Type B pancreatic cell (in vitro differentiated cells): ENCODE measurements at places on chromosomes 1 and 21.

- no peak overlapping the region for H3K4me3 ChIP-seq
- H3K36me3 ChIP-seq, result peaks cover 38% of the 10 kb centered on the region
- no peak for DNase-seq
- no peak overlapping the region for H3K27ac ChIP-seq
- H3K27me3 ChIP-seq, result no peaks in the 10 kb centered on the region
These were observed 110.1 kb downstream of the VPS13D start for GRCh38 chr1:12339811-12340543.

GRCh38 chr1:11474826-11475225 is 4.1 kb upstream of the DISP3 start:
- no peak overlapping the region for H3K4me3 ChIP-seq
- H3K4me1 ChIP-seq, result no peaks in the 10 kb centered on the region
- DNase-seq, result no peak
- H3K27me3 ChIP-seq, result peaks cover 36% of the 10 kb centered on the region

DNA sequence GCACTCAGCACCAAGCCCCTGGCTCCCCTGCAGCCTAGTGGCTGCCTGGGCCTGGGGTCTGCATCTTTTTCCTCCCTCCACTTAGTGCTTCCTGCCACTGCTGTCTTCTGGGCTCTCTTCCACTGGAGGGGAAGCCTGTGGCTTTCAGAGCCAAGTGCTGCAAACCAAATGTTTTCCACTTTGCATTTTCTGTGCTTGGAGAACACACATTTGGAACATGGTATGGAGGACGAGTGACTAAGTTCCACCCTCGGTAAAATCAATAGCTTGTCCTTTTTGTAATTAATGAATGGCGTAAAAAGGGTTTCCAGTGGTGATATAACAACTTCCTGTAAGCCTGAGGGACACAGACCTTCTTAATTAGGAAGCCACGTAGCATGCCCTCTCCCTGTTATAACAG is 10.1 kb upstream of the GPR153 start:
- H3K4me1 ChIP-seq, result peaks cover 41% of the 10 kb centered on the region
- H3K27me3 ChIP-seq, result no peaks in the 10 kb centered on the region
- H3K36me3 ChIP-seq, result no peaks in the 10 kb centered on the region
- H3K27ac ChIP-seq, result no peak overlapping the region

DNA sequence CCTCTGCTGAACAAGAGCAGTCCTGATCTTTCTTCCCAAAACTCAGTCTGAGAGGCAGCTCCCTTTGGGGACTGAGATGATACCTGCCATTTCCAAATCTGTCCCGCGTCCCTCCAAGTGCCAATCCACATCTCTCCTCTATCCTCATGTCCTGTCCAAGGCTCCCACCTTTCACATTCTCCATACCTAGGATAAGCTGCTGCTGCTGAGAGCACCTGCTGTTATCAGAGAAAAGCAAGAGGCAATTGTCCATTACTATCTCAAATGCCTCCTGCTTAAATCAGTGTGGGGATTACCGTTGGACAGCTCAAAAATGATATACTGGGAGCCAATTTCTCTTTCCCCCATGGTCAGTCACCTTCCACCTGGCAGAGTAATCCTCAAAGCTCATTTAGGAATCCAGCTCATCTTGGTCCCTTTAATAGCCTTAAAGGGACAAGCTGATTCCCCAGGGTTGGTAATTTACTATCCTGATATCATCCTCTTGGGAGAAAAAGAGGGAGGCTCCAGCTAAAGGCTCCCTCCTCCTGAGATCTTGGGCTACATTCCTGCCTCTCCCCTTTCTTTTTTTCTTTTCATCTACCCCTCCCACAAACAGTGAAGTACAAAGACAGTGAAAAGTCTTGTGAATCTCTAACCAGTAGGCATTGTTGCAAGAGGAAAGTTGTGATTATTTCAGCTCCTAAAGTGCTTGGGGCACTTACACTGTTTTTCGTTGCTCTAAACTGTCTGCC is 278.1 kb upstream of the CAMK1G start:
- no peaks in the 10 kb centered on the region for H3K36me3 ChIP-seq
- H3K27me3 ChIP-seq, result peaks cover 31% of the 10 kb centered on the region
- H3K4me3 ChIP-seq, result no peak overlapping the region
- no peak for DNase-seq

DNA sequence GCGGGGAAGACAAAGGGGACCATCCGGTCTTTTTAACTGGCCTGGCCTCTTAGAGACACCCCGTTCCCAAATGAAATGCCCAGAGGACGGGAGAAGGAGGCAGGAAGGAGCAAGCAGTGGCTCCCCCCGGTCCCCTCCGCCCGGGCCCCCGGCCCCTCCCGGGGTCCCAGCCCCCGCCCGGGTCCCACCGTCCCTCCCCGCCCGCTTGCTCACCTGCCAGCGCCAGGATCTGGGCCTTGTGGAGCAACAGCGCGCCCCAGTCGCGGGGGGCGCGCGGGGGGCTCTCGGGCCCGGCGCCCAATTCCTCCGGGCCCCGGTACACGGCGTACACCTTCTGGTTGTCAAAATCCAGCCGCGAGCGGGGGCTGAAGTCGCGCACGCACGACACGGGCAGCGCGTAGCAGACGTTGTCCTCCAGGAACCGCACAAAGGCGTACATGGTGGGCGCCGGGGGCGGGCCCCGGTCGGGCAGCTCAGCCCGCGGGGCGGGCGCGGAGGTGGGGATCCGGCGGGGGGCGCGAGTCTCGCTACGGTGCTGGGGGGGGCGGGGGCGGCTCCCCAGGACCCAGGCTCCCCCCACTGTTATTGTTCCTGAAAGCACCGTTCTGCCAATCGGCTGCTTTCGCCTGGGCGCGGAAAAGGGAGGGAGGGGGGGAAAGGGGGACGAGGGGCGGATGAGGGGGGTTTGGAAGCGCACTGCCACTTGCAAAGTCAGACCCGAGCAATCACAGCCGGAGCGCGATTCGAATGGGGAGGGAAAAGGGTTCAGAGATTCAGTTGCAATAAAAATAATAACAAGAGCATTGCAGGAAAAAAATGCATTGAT is at the start of gene BEND5:
Gene BEND5, minus strand, starts transcription at position 499 of the 826 bp plus-strand sequence. Its CDS starts 60 bp downstream, at position 439.
- peaks cover 6% of the 10 kb centered on the region for H3K36me3 ChIP-seq
- peak; percentile 71 for DNase-seq
- peak within 1 kb of the TSS; percentile 93 for H3K4me3 ChIP-seq
- H3K27ac ChIP-seq, result peak within 1 kb of the TSS; percentile 62
- peaks cover 16% of the 10 kb centered on the region for H3K4me1 ChIP-seq
